Calu3 (cell line): ENCODE measurements at places on chromosomes 1 and 21. TPM values are rescaled to one million over a fixed set of nuclear protein-coding genes. Genes with fewer than 3 reads are reported as not detected.

DNA sequence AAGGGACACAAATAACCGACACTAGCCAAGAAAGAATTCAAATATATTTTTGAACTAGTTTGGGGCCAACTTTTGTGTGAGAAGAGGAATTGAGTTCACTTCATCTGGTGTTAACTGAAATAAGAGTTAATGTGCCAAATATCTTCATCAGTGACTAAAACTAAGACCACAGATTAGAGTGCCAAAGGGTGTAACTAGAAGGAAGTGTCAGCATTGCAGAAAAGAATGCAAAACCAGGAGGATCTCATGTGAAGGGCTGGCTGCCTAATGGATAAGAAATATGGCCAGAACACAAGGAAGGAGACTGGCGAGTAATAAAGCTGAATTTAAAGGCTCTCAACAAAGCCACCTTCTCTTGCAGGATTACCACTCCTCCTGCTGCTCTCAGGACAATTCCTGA is 61.8 kb upstream of the LRRC8D start:
- no peak for DNase-seq
- H3K4me1 ChIP-seq: peaks cover 26% of the 10 kb centered on the region
- H3K27me3 ChIP-seq: peaks cover 77% of the 10 kb centered on the region
- peaks cover 11% of the 10 kb centered on the region for H3K36me3 ChIP-seq

DNA sequence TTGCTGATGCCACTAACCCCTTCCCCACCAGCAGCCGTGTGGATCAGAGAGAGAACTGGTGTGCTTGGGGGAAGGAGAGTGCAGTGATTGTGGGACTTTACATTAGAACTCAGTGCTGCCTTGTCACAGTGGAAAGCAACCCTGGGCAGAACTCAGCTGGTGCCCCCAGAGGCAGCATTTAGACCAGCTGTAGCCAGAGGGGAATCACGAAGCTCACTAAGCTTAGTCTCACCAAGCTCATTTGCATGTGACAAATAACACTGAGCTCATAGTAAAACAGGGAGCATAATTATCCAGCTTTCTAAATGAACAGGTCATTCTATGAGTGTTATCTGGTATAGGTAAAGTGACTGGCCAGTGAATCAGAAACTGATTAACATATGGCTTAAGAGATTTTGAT is 9.8 kb upstream of the SMAP2 start:
- no peaks in the 10 kb centered on the region for H3K36me3 ChIP-seq
- peaks cover 22% of the 10 kb centered on the region for H3K27me3 ChIP-seq
- no peak overlapping the region for H3K4me3 ChIP-seq
- DNase-seq: no peak

DNA sequence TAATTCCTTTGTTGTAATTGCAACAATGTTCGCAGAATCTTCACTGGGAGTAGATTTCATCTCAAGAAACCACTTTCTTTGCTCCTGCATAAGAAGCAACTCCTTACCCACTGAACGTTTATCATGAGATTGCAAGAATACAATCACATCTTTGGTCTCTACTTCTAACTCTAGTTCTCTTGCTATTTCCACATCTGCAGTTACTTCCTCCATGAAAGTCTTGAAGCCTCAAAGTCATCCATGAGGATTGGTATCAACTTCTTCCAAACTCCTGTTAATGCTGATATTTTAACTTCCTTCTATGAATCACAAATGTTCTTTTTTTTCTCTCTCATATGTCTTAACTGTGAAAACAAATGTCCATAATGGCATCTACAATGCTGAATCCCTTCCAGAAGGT is 118.6 kb upstream of the RAB4A start:
- no peak overlapping the region for H3K27ac ChIP-seq
- H3K4me3 ChIP-seq: no peak overlapping the region
- peaks cover 8% of the 10 kb centered on the region for H3K4me1 ChIP-seq
- H3K36me3 ChIP-seq: no peaks in the 10 kb centered on the region

GRCh38 chr1:109397581-109398342 is at the start of gene SORT1:
SORT1 (minus strand) TSS chr1:109397918; CDS start chr1:109397892, 26 bp downstream.
- H3K36me3 ChIP-seq: peaks cover 19% of the 10 kb centered on the region
- peak within 1 kb of the TSS; percentile 78 for H3K4me3 ChIP-seq
- no peak within 1 kb of the TSS for H3K27ac ChIP-seq

DNA sequence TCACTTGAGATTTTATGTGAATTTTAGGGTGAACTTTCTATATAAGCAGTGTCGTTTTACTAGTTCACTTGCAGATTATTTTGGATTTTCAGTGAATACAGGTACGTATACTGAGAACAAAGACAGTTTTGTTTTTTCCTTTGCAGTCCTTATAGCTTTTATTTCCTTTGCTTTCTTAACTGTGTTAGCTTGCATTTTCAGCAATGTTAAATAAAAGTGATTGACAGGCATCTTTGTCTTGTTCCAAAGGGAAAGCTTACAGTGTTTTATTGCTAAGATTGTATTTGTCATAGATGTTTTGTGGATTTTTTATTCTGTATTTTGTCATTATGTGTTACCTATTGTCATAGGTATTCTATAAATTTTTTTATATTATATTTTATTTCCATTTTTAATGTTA is 53.3 kb upstream of the FASLG start:
- no peak overlapping the region for H3K4me3 ChIP-seq
- H3K27me3 ChIP-seq: no peaks in the 10 kb centered on the region
- peaks cover 37% of the 10 kb centered on the region for H3K4me1 ChIP-seq
- DNase-seq: no peak
- no peak overlapping the region for H3K27ac ChIP-seq

GRCh38 chr1:192587386-192588266 is 12.1 kb downstream of the RGS1 start:
- H3K27ac ChIP-seq: no peak overlapping the region
- no peaks in the 10 kb centered on the region for H3K36me3 ChIP-seq
- no peak for DNase-seq
- H3K4me1 ChIP-seq: no peaks in the 10 kb centered on the region
- no peaks in the 10 kb centered on the region for H3K27me3 ChIP-seq

DNA sequence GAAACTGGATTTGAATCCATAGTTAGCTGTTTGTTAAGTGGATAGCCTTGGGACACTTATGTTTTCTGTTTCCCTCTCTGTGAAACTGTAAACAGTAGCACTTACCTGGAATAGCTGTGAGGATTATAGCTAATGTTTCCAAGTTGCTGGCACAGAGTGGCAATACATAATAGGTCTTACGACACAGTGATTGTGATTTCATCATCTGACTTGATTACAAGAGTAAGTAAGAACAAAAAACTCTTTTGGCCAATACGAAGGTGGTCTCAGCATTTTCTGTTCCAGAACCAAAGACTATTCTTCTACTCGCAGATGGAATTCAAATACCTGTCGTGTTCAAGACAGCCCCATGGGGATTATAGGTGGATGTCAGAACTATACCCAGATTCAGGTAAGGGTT is 2.1 kb downstream of the C8B start:
- H3K27me3 ChIP-seq: no peaks in the 10 kb centered on the region
- no peaks in the 10 kb centered on the region for H3K4me1 ChIP-seq
- DNase-seq: no peak
- H3K4me3 ChIP-seq: no peak overlapping the region
- no peak overlapping the region for H3K27ac ChIP-seq
- H3K36me3 ChIP-seq: no peaks in the 10 kb centered on the region

GRCh38 chr1:100360790-100361510 is 8.6 kb downstream of the CDC14A start:
- no peak overlapping the region for H3K27ac ChIP-seq
- H3K4me1 ChIP-seq: peaks cover 5% of the 10 kb centered on the region
- H3K36me3 ChIP-seq: no peaks in the 10 kb centered on the region

GRCh38 chr1:5798151-5798730 is 194.0 kb downstream of the NPHP4 start:
- H3K27me3 ChIP-seq: peaks cover 23% of the 10 kb centered on the region
- H3K4me1 ChIP-seq: no peaks in the 10 kb centered on the region
- DNase-seq: no peak
- no peaks in the 10 kb centered on the region for H3K36me3 ChIP-seq

DNA sequence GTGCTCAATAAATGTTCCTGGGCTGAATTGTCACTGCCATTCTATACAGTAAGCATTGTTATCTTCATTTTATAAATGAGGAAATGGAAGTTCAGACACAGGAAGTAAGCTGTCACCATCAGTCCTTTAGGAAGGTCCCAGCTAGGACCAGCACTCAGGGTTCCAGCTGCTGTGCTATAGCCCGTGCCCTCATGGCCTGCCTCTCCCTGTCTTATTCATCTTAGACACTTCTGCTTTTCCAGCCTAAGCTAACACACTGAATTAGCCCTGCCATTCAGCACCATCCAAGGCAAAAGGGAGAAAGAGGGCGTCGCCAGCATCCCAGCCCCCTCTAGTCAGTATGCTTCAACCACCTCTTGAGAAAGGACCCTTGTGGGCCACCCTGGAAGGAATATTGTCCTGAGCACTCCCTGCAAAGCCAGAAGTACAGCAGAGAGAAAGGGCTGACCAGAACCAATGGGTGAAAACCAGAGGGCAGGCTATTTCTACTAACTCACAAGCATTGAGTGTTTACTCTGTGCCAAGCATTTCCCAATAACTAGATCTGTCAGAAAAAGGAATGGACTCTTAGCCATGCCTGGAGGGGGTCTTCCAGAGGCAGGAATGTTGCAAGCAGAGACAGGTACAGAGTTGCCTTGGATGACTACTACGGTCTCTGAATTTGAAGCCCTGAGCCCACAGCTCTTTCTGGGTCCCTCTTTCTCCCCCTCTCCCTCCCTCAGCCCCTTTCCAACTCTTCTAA is 77.9 kb upstream of the NFIA start:
- peaks cover 25% of the 10 kb centered on the region for H3K27me3 ChIP-seq
- DNase-seq: no peak
- no peak overlapping the region for H3K27ac ChIP-seq
- no peaks in the 10 kb centered on the region for H3K36me3 ChIP-seq
- H3K4me1 ChIP-seq: no peaks in the 10 kb centered on the region

DNA sequence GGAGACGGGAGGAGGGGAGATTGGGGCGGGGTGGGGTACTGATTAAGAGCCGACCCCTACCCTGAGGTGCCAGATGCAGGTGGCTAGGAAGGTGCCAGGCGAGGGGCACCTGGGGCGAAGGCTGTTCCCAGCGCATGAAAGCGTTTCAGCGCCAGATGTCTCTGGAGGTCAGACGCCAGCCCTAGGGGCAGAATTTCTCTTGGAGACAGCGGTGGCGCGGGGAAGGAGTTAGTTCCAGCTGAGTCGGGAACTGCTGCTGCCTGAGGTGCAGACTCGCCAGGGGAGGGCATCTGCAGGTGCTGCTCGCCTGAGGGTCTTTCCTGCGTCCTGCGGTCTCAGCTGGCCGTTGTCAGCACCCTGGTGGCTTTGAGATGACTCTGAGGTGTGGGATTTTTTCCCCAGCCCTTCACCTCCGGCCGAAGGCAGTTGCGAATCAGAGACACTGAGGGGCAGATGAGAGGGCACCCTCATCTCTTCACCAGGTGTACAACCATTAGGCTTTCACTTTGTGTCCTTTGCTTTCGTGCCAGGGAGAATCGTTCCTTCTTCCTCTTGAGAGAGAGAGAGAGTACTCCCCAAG is 539 bp downstream of the CGN start:
- H3K36me3 ChIP-seq: peaks cover 68% of the 10 kb centered on the region
- DNase-seq: peak; percentile 62
- H3K4me3 ChIP-seq: peak overlapping the region; percentile 76
- peaks cover 46% of the 10 kb centered on the region for H3K4me1 ChIP-seq
- H3K27me3 ChIP-seq: no peaks in the 10 kb centered on the region

The TNFRSF25 gene
- 6.4 and 10.1 TPM in 2 replicates for total RNA-seq

The RCSD1 gene
- not detected in 2 replicates for total RNA-seq
